Renal cortex interstitium (tissue), 15 donors: ENCODE measurements at places on chromosomes 5 and 9. TPM values are rescaled to one million over a fixed set of nuclear protein-coding genes. Genes with fewer than 3 reads are reported as not detected.

The SLC25A2 gene
- not detected for polyA plus RNA-seq

The CMBL gene
- polyA plus RNA-seq = 41.6 TPM

The FAM153A gene
- 0.20 TPM for polyA plus RNA-seq

The TAF11L5 gene
- polyA plus RNA-seq = not detected

The ANKRD31 gene
- 0.54 TPM for polyA plus RNA-seq

The TEX48 gene
- polyA plus RNA-seq = not detected

The CDH9 gene
- polyA plus RNA-seq = 9.8 TPM

The PCDHGA8 gene
- polyA plus RNA-seq = 0.61 TPM

The RMI1 gene
- polyA plus RNA-seq = 18.2 TPM

The PDGFRB gene
- polyA plus RNA-seq = 152 TPM

The PDE6A gene
- 0.14 TPM for polyA plus RNA-seq

The IZUMO3 gene
- not detected for polyA plus RNA-seq

The TAS2R1 gene
- polyA plus RNA-seq = 0.10 TPM
